ENCODE measurements at places on chromosomes 2 and 18.

GRCh38 chr2:65991381-65992197 lies 443.3 kb upstream of the MEIS1 start:
- DNase-seq = no peak

GRCh38 chr2:212145121-212145520 lies 393.5 kb downstream of the ERBB4 start:
- peak; percentile 27 for DNase-seq

- DNase-seq = no peak
These were observed 305.1 kb upstream of the GULP1 start for GRCh38 chr2:187986390-187987105.

GRCh38 chr18:55283309-55283708 lies 304.7 kb downstream of the TCF4 start:
- DNase-seq = no peak

DNA sequence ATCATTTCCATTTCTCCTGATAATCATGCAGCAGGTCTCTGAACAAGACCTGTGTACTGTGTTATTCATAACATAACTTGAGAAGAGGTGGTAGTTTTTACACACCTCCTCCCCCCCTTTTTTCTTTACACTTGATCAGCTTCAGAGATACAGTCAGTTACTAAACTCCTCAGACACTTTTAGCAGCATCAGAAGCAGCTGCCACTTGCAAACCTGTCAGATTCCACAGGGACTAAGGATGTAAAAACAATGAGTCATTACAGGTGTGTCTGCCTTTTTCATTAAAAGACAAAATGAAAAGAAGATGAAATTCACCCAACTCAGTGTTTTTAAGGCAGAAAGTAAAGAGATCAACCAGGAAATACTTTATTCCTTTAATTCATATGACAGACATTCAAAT lies 254.0 kb downstream of the NRXN1 start:
- DNase-seq = no peak

DNA sequence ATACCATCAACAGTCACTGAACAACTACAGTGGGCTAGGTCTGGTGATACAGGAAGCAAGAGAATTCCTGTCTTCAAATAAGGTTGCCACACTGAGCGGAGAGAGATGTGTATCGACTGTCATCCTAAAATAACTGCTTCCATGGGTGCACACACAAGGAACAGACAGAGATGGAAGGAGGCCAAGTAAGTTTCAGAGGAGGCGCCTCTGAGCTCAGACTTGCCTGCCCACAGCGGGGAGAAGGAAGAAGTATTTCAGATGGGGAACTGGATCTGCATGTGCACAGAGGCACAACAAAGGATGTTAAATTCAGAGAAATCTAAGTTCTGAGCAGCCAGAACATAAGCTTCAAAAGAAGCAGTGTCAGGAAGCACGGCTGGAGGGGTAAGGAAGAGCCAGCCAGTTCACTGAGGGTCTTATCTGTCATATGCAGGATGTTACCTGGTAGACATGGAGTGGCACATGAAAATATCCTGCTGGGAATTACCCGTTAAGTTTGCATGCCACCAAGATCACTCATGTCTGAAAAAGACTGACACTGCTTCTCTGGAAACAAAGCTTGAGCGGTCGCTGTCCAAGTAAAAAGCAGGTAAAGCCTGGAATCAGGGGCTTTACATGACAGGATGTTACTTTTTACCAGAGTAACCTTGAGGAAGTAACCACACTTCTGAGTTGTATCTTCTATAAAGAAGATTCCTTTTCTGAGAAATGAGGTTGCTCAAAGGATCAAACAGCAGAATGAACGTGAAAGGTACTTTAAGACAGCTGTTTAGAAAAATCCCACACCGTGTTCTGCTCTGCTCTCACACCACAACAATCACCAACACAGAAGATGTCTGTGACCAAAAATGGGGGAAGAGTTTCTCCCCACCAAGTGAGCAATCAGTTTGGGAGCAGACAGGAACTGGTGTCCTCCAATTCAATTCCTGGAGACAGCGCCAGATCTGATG lies 260.2 kb downstream of the NBAS start:
- DNase-seq = peak; percentile 45

- no peak for DNase-seq
These were observed 18.1 kb downstream of the FBXO48 start for GRCh38 chr2:68448671-68449653.

DNA sequence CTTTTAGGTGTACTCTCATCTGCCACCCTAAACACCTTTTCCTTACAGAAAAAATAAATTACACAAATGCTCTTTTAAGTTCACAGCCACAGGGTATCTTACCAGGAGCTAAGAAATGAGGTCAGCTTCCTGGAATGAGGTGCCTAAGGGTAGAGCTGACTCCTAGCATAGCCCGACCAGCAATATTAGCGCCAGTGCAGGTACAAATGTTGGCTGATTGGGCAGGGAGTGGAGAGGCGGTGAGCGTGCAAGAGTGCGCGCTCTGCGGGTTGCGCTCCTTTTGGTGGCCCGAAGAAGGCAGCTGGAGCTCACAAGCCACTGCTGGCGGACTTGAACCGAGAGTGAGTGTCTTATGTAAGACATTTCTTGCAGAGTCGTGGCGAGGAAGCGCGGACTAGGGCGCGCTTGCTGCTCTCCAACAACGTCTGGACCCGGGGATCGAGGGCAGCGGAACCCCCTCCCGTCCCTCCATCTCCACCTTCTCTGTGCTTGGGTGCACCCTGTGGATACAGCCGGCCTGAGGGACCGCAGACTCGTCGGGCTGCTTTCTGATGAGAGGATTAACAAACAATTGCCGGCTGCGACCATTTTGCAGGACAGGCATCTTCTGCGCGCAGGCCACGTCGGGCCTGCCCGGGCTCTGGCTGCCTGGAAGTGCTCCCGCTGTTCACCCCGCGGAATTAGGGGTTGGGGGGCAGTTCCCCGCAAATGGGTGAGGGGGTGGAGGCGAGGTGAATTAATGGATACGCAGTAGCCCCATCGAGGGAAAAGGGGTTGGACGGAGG lies 17.3 kb downstream of the BOLA3 start:
- no peak for DNase-seq

DNA sequence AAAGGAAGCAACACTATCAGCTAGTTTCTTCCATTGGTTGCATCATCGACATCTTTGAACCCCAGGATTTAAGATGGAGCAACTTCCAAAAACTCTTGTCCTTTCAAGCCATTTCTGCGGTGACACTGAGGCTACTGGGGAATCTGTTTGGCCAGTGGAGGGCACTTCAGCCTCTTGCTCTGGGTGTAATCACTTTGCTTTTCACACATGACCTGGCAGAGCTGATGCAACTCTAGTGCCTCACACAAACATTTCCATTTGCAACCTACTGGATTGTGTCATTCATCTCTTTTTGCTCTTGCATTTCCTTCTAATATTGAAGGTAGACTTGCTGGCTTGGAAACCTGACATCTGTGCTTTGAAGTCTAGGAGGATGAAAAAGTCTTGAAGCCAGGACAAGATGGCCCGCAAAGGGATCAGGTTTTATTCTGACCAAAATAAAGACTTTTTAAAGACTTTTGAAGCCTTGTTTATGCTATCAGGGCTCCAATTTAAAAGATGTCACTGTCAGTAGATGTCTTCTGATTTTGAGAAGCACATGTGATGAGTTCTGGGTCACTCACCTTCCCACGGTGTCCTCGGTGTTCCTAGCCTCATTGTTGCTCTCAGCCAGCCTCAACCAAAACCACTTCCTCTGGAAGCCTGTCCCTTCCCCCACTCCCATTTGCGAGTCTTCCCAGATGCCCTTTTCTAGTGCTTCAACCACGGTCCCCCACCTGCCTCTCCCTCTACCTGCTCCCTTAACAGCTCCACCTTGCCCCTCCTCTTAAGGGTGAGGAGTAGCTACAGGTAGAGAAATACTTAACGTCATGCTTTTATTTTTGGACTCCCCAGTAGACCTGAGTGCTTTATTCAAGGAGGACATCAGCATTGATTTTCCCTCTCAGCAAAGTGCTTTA lies 69.7 kb upstream of the KCNE4 start:
- peak; percentile 62 for DNase-seq

DNA sequence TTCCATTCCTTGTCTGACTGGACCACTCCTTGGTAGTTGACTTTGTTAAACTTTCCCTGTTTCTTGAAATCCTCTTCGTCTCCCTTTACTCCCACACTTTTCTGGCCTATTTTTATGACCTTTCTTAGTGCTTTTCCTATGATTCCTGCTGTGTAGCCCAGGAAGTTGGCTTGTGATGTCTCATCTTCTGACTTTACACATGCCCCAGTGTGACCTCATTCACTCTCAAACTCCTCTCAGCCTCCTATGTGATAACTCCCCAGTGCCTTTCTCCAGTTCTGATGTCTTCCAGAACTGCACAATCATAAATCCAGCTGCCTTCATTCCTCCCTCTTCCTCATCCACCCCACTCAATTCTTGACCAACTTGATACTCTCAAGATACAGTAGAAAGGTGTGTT lies 407.6 kb downstream of the TGIF1 start:
- DNase-seq = no peak

Measured in MV-4-11 (cell line).